ENCODE measurements at places on chromosomes 13 and 19.

- DNase-seq, result no peak
Observed at GRCh38 chr19:38441657-38442348, 8.3 kb downstream of the RYR1 start.

DNA sequence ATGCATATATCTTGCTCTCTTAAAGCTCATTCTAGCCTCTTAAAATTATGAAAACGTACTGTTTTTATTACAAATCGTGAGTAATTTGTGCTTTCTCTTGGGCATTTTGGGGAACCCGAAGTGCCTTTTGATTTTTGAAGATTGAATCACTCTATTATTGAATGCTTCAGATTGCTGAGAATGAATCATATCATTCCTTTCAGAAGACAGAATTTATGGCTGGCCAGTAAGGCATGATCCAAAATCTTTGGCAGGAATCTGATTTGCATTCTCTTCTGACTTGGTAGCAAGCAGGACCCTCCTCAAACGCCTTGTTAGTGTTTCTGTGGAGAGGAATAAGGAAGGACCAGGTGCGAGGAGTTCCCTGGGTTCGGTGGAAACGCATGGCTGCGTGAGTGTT is 49.5 kb downstream of the STARD13 start:
- DNase-seq, result no peak

DNA sequence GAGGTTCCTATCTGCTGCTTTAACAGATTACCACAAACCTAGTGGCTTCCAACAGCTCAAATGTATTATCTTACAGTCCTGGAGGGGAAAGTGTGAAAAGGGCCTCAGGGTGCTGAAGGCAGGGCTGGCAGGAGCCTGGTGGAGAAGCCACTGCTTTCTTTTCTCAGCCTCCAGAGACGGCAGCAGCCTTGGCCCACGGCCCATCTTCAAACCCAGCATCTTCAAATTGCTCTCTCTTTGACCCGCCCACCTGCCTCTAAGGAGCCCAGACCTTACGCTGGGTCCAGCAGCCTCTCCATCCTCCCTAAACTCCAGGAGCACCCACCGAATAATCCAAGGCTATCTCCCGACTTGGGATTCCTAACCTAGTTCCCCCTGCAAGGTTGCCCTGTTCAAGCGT is 35.6 kb downstream of the C13orf46 start:
- DNase-seq, result no peak

- no peak for DNase-seq
Observed at GRCh38 chr19:44954278-44954648, 917 bp upstream of the CLPTM1 start.

DNA sequence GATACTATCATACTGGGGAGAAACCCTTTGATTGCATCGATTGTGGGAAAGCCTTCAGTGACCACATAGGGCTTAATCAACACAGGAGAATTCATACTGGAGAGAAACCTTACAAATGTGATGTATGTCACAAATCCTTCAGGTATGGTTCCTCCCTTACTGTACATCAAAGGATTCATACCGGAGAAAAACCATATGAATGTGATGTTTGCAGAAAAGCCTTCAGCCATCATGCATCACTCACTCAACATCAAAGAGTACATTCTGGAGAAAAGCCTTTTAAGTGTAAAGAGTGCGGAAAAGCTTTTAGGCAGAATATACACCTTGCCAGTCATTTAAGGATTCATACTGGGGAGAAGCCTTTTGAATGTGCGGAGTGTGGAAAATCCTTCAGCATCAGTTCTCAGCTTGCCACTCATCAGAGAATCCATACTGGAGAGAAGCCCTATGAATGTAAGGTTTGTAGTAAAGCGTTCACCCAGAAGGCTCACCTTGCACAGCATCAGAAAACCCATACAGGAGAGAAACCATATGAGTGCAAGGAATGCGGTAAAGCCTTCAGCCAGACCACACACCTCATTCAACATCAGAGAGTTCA is 12.9 kb upstream of the ZNF470 start:
- no peak for DNase-seq

DNA sequence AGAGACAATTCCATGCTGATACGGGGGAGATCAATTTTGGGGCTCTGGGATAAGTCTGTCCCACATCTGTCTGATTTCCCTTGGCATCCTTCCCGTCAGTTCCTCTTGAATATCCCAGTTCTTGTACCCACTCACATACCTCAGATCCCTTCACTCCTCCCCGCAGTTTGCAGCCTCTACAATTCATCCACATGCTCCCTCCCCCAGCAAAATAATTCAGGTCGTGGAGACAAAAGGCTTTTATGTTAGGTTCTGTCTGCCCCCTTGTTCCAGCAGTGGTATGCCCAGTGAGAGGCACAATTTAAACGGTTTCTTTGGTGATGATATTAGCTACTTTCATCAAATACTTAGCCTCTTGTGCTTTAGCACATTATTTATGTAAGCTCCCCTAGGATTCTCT is 9.6 kb downstream of the RPS16 start:
- DNase-seq, result no peak

DNA sequence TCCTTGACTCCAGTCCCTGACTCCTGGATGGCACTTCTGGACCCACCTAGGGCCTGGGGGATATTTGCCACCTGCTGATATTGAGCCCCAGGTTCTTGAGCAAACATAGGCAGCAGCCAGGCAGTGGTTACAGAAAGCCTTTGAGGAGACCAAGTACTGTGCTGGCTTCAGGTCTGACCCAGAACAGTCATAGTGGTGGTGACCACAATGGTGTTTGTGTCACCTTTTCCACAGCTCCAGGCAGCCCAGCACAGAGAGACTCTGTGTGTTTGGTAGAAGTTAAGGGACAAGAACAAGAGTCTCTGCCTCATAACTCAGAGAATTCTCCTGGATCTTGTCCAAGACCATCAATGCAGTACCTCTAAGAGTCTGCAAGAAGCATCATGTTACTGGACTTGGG is 14.6 kb upstream of the CLC start:
- DNase-seq, result no peak

- no peak for DNase-seq
Observed at GRCh38 chr19:45408830-45409556, 2.5 kb downstream of the POLR1G start.

GRCh38 chr19:7533925-7534480 is 1.5 kb upstream of the PNPLA6 start:
- DNase-seq, result peak; percentile 88

GRCh38 chr19:19337120-19337519 is 16.5 kb downstream of the MAU2 start:
- no peak for DNase-seq

GRCh38 chr13:65460136-65460535 is 1770.0 kb downstream of the PCDH9 start:
- DNase-seq, result no peak

GRCh38 chr19:51712461-51713081 is 11.2 kb downstream of the HAS1 start:
- DNase-seq, result no peak

- no peak for DNase-seq
Observed at GRCh38 chr19:49427855-49428546, 2.8 kb downstream of the GFY start.

Measured in activated CD8-positive, alpha-beta memory T cell treated with anti-CD3 and anti-CD28 coated beads, Interleukin-2, amount 50 U/mL, for 48 hours (primary cell).